Activated CD4-positive, alpha-beta T cell treated with anti-CD3 and anti-CD28 coated beads, Interleukin-2, amount 10 ng/mL, durations not matched to agents 7 days and 5 days (primary cell): ENCODE measurements at places on chromosomes 2 and 18. TPM values are rescaled to one million over a fixed set of nuclear protein-coding genes. Genes with fewer than 3 reads are reported as not detected.

- DNase-seq: no peak
These were observed 547.9 kb upstream of the ID2 start for GRCh38 chr2:8133913-8134472.

The ZNF804A gene
- not detected for total RNA-seq

The TTN gene
- total RNA-seq: 11.6 TPM

The PAX3 gene
- total RNA-seq: not detected

DNA sequence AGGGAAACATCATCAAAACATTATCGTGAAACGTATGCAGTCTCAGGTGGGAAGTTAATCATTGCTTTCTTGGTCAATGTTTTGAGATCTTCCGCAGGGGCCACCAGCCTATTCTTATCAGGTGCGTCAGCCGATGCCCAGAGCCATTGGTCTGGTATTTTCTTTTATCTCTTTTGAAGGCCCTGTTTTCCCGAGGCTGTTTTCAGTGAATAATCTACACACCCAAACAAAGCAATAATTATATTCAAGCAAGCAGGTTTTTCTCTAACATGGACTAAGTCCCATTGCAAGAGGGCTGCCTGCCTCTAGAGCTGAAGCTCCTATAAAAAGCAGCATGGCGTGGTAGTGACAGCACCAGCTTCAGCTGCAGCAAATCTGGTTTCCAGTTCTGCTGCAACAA is 430.0 kb upstream of the ID2 start:
- DNase-seq: no peak

DNA sequence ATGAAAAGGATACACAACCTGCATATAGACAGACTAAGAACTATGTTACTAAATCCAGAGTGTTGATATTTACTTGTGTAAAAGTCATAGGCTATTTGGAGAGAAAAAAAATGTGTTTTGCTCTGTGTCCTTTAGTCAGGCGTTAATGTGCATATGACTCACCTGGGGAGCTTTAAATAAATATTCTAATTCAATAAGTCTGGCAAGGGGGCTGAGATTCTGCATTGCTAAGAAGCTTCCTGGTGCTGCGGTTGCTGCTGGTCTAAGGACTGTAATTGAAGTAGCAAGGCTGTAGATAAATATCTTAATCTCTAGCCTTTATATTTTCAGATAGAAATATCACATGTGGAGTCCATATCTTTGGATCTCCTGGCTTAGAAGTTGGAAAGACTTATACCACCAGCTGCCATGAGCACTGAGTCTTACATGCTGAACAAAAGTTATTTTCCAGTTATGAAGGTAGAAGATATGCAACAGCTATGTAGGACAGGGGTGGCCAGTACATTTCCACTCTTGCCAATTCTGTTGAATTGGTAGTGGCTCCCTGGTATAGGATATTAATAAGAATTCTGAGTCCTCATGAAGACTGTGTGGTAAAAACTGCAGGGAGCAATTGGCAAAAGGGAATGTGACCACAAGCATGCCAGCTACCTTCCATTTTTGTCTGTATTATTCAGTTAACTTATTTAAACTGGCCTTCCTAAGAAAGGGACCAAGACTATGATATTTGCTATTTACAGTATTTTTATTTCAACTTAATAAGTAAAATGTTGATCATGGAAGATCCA is 4.8 kb downstream of the SPAG16 start:
- no peak for DNase-seq

GRCh38 chr2:142536492-142536891 is 341.0 kb upstream of the KYNU start:
- DNase-seq: no peak

DNA sequence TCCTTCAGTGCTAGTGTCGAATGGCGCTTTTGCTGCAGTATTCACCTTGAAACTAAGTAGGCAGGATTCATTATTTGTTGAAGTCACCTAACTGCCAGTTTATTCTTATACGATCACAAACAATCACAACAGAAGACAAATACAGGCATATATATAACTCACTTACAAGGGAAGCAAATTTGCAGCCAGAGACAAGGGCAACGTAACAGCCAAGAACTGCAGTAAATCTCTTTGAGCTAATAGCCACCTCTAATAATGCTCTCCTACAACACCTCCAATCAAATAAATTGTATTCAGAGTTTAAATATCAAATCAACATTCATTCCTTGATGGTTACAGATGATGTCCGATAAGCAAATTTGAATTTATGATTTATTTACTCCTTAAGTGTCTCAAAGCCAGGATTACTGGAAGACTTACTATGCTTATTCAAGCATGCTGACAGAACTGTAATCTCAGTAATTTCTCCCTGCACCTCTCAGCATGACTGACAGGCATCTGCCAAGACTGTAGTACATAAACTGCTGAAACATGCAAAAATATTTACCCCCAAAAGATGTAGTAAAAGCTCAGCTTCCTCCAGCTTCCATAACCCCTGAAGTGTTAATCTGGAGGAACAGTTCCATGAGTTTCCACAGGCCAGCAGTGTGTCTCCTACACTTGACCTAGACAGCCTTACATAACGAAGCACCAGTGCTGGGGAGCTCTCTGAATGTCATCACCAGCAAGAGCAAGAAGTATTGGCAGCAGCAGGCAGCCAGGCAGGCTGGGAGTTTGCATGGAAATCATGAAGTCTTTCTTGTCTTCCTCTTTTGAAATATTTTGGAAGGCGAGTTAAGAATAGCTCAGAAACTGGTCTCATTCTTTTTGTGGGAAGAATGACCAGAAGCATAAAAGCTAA is 20.9 kb upstream of the SCN1A start:
- no peak for DNase-seq
